Bronchial epithelial cell (primary cell): ENCODE measurements at places on chromosomes 12 and 14. TPM values are rescaled to one million over a fixed set of nuclear protein-coding genes. Genes with fewer than 3 reads are reported as not detected.

SCYL2 gene
- 29.5 and 49.7 TPM in 2 replicates for total RNA-seq

PKP2 gene
- total RNA-seq, result 53.9 and 74.5 TPM in 2 replicates

PPP1CC gene
- 42.8 and 86.6 TPM in 2 replicates for total RNA-seq

PTCSC3 gene
- total RNA-seq, result not detected in 2 replicates

GYS2 gene
- total RNA-seq, result 0.26 TPM in 1 of 2 replicates, not detected in the other

SERPINA9 gene
- not detected in 2 replicates for total RNA-seq

RTL1 gene
- total RNA-seq, result not detected in 2 replicates

LRRC43 gene
- under 0.01 and 0.51 TPM in 2 replicates for total RNA-seq

RPL10L gene
- not detected in 2 replicates for total RNA-seq

PUS7L gene
- total RNA-seq, result 9.7 and 12.6 TPM in 2 replicates

SLC4A8 gene
- total RNA-seq, result 0.26 and 0.64 TPM in 2 replicates

KLHL42 gene
- total RNA-seq, result 21.3 and 22.7 TPM in 2 replicates
